ENCODE measurements at places on chromosomes 3 and 15.

DNA sequence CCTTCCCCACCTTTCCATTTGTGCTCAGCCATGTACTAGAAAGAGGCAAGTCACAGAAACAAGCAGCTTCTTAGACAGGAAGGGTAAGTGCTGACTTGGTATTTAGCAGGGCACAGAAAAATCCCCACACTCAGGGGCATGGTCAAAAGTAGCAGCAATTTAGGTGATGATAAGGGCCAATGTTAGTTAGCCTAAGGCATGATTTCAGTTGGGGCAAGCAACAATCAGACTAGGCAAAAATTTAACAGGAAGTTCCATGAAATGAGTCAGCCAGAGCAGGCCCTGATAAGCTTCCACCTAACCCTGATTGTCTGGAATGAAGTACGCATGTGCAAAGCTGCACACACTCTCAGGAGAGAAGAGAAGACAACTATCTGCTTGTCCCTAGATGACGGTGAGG lies 423.4 kb upstream of the UBE2E2 start:
- no peak for DNase-seq

GRCh38 chr3:61200270-61200669 lies 51.0 kb downstream of the FHIT start:
- no peak for DNase-seq

DNA sequence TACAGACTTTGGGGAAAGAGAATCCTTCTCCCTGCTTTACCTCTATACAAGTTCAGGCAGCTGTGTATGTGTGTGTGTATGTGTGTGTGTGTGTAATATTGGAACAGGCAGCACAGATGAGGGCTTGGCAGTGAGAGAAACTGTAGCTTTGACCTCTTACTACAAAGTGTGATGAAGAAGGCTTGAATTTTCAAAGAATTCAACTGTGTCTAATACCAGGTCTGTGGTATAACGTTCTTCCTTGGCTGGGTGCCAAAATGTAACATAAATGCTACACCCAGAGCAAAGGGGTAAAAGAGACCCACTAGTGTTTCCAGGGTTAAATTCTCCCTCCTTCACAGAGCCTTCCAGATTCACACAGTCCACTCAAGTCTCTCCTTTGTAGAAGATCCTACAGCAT lies 51.1 kb downstream of the CHST2 start:
- no peak for DNase-seq

GRCh38 chr3:46864061-46864881 lies 1.0 kb upstream of the MYL3 start:
- DNase-seq, result no peak

GRCh38 chr3:39408493-39409372 lies 2.2 kb downstream of the RPSA start:
- no peak for DNase-seq

GRCh38 chr3:2477620-2478019 lies 379.0 kb downstream of the CNTN4 start:
- DNase-seq, result no peak

DNA sequence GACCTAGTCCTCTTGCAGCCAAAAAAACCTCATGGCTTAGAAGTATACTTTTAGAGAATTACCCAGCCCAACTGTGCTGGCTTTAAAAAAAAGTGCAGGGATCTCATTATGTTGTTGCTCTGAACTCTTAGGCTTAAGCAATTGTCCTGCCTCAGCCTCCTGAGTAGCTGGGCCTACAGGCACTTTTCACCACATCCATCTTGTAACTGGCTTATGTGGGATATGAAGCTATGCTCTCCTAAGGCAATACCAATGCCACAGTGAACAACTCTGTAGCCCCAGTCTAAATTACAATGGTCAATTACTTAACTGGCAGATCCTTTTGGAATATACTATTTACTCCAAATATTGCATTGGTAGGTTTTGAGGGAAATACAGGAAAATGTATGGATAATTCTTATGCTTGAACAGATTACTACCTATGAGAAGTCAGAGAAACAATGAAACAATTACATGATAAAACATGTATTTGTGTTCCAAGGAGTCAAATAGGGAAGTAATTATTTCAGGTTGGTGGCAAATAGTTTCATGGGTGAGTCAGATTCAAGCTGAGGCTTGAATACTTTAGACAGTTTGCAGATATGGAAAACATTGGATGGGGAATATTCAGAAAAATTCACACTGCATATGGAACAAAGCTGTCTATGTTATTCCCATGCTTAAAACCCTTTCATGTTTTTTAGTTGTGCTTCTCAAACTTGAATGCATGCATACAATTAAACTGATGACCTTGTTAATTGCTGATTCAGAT lies 34.6 kb upstream of the GPR149 start:
- DNase-seq, result no peak
